ENCODE measurements at places on chromosomes 2 and 18.

- no peak for DNase-seq
These were observed 204.5 kb upstream of the REV1 start for GRCh38 chr2:99694331-99694730.

GRCh38 chr18:51100385-51101120 lies 70.5 kb downstream of the SMAD4 start:
- DNase-seq: no peak

GRCh38 chr2:150320608-150321007 lies 166.9 kb downstream of the RND3 start:
- no peak for DNase-seq

DNA sequence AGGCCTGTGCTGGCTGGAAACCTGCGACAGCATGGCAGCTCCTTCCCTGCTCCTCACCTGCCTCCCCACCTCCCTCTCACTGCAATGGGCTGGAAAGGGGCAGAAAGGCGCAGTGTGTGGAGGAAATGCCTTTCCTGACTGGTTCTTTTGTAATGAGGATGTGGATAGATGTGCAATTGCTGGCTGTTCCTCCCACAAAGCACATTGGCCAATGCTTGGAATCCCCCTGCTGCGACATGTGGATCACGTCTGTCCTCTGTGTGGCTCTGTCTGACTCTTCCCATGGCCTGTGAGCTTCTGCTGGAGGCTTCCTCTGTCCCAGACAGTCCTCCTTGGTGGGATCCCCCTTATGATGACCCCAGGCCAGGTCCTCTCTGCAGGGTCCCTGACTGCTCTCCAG lies 172.5 kb downstream of the NCK2 start:
- no peak for DNase-seq

- DNase-seq: no peak
These were observed 21.1 kb upstream of the SLC9A4 start for GRCh38 chr2:102451968-102452367.

GRCh38 chr2:64019083-64019974 lies at the start of gene VPS54:
Gene VPS54 (minus strand): TSS chr2:64019428. CDS start chr2:63983999, 35,429 bp downstream.
- peak; percentile 79 for DNase-seq

GRCh38 chr2:97963079-97963406 lies 32.7 kb downstream of the TMEM131 start:
- DNase-seq: no peak

GRCh38 chr2:139055202-139055601 lies 275.0 kb upstream of the NXPH2 start:
- DNase-seq: no peak

GRCh38 chr2:44553456-44553855 lies 191.7 kb downstream of the CAMKMT start:
- no peak for DNase-seq

DNA sequence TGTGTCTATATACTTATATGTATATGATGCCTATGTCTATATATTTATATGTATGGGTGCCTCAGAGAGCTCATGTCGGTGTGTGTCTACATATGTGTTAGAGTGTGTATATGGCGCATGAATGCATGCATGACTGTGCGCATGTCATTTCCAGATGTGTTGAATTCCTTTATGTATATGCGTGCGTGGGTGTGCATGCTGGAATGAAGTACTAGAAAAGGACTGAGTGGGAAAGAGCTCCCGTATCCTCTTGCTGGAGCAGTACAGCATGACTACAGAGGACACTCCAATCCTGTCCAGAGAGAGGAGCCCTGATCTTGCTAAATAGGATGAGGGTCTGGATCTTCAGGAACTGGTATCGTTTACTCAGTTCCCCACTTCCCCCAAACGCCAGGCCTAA lies 56.8 kb upstream of the LRPPRC start:
- no peak for DNase-seq

GRCh38 chr18:45083226-45083855 lies 402.7 kb downstream of the SETBP1 start:
- DNase-seq: no peak

DNA sequence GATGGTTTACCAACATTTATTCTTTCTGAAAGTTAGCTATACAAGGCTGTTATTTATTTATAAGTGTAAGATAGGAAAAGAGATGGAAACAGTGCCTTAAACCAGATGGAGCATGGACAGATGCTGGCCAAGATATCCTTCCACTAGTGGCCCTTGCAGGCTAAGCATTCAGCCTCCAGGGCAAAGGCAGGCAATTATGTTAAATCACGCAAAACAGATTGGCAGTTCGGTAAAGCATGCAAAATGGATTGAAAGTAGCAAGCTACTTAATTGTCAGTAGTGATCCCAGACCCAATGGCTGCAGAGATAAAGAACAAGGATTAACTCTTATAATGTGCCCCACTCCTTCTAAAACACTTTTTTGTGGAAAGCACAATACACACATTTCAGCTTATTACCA lies 105.4 kb upstream of the MAP4K3 start:
- no peak for DNase-seq

Data from GM06990 (cell line).